Esophagus muscularis mucosa (tissue), 4 donors: ENCODE measurements at places on chromosomes 5 and 9. TPM values are rescaled to one million over a fixed set of nuclear protein-coding genes. Genes with fewer than 3 reads are reported as not detected.

DMRT3 gene
- not detected for total RNA-seq

LCN1 gene
- total RNA-seq, result not detected

- H3K27ac ChIP-seq, result no peak overlapping the region
- H3K4me3 ChIP-seq, result no peak overlapping the region
- H3K4me1 ChIP-seq, result no peaks in the 10 kb centered on the region
- DNase-seq, result no peak
- H3K36me3 ChIP-seq, result no peaks in the 10 kb centered on the region
- H3K27me3 ChIP-seq, result no peaks in the 10 kb centered on the region
Observed at GRCh38 chr9:112858005-112858404, 32.7 kb downstream of the SLC46A2 start.

GRCh38 chr5:751496-751895 is 33.0 kb downstream of the ZDHHC11B start:
- no peak overlapping the region for H3K4me3 ChIP-seq
- no peak overlapping the region for H3K27ac ChIP-seq
- peak; percentile 2 for DNase-seq

GGTA1 gene
- 6.6 TPM for total RNA-seq

DNA sequence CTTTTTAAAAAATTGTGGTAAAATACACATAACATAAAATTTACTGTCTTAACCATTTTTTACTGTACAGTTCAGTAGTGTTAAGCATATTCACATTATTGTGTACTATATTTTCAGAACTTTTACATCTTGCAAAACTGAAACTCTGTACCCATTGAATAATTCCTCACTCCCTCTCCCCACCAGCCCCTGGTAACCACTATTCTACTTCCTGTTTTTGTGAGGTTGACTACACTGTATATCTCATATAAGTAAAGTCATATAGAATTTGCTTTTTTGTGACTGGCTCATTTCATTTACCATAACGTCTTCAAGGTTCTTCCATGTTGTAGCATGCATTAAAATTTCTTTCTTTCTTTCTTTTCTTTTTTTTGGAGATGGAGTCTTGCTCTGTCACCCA is 87.0 kb downstream of the LNPEP start:
- H3K27me3 ChIP-seq, result no peaks in the 10 kb centered on the region
- H3K4me3 ChIP-seq, result no peak overlapping the region
- no peak overlapping the region for H3K27ac ChIP-seq
- DNase-seq, result no peak

ANKRD31 gene
- total RNA-seq, result under 0.01 TPM

GM2A gene
- total RNA-seq, result 29.5 TPM

DNA sequence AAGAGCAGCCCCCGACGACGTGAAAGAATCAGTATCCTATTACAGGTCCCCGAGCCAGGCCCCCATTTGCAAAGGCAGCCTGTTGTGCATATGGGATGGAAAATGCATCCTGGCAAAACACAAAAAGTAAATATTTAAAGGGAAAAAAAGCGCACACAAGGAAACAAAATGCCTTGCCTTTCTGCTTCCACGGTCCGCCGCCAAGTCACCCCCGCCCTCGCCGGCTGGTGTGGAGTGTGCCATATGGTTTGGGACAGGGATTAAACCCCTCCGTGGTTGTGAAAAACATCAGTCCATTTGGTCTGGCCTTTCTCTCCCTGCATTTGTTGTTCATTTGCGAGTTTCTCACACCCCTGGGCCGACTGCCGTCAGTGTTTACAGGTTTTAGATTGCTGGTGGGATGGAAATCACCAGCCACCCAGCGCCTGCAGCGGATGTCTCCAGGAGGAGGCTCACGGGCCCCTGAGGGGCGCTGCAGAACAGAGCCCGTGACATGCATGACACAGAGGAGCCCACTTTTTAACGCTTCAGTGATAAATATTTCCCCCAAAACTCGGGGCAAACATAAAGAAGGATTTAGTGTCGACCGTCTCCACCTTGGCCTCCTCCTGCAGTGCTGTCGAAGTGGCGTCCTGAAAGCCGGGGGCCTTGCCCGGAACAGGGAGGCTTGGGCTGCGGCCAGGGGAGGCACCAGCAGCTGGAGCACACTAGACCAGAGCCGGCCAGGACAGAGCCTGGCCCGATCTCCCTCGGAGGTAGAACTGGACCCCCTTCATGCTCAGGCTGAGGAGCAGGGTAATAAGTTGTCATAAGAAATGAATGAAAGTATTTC is 161.5 kb downstream of the HSD17B3 start:
- H3K4me3 ChIP-seq, result no peak overlapping the region
- peak overlapping the region; percentile 79 for H3K27ac ChIP-seq
- no peak for DNase-seq
- no peaks in the 10 kb centered on the region for H3K27me3 ChIP-seq

DNA sequence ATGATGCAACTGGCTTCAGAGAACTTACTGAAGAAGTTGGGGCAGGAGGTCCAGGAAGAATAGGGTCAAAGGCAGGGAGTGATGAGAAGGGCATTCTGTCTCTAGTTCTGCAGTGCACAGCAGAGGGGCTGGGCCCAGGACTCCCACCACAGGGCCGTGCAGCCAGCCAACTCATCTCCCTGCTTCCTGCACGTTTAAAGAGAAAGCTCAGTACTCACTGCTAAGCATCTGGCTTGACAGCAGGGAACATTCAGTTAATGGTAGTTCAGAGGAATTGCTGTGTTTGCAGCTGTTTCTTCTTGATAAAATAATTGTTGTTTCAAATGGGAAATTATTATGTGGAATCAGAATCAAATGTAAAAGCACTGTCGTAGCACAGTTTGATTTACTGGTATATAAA is 25.6 kb upstream of the SCAMP1 start:
- no peak for DNase-seq
- no peak overlapping the region for H3K27ac ChIP-seq
- no peaks in the 10 kb centered on the region for H3K36me3 ChIP-seq
- no peaks in the 10 kb centered on the region for H3K4me1 ChIP-seq

GRCh38 chr5:151780348-151780747 is 8.6 kb downstream of the G3BP1 start:
- H3K27me3 ChIP-seq, result no peaks in the 10 kb centered on the region
- DNase-seq, result no peak
- H3K27ac ChIP-seq, result no peak overlapping the region
- H3K36me3 ChIP-seq, result peaks cover 11% of the 10 kb centered on the region
- no peak overlapping the region for H3K4me3 ChIP-seq

SLC6A19 gene
- total RNA-seq, result not detected

DBH gene
- not detected for total RNA-seq

PLPPR1 gene
- total RNA-seq, result 0.19 TPM
